ENCODE measurements at places on chromosomes 2 and 18. TPM values are rescaled to one million over a fixed set of nuclear protein-coding genes. Genes with fewer than 3 reads are reported as not detected.

DNA sequence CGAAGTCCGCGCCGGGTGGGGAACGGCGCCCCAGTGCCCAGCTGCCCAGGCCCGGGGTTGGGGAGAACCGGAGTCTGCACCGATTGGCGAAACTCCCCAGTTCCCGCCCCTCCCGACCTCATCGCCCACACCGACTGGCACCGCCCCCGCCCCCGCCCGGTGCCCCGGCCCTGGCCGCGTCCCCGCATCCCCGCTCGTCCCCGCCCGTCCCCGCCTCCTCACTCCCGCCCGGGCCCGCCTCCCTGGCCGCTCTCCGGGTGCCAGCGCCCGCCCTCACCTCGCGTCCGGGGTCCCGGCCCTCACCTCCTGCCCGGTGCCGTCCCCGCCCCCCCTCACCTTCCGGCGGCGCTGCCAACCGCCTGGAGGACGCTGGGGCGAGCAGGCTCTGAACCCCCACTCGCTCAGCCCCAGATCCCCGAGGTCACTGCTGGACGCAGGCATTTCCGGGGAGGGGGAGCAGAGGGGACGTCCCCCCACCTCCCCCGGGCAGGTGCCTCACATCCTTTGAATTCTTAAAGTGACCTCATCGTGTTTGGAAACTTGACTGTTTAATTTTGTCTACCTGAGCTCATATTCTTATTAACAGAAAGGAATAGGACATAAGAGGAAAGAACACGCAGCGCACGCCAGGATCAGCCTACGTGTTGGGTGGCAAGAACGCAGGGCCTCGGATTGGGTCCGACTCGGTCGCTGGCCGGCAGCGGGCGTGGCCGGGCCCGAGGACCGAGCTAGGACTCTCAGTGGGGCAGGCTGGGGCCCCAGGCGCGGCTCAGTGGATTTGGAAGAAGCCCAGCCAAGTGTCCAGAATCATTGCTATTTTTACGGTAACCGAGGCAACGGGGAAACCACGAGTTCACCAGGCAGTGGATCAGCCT, at the start of gene FAM110C:
TSS of gene FAM110C (minus strand) at position 35 of the 875 bp plus-strand sequence. CDS start 120 bp downstream, outside the sequence.
- peak; percentile 93 for DNase-seq

The MC5R gene
- not detected for total RNA-seq

GRCh38 chr2:5589183-5589582, 103.0 kb upstream of the SOX11 start:
- no peak for DNase-seq

- no peak for DNase-seq
Observed at GRCh38 chr2:217101972-217102371, 242.1 kb upstream of the TNP1 start.

GRCh38 chr2:72940786-72941185, 23.5 kb downstream of the EMX1 start:
- no peak for DNase-seq

GRCh38 chr18:37188016-37188791, 359.3 kb downstream of the KIAA1328 start:
- DNase-seq = no peak

- no peak for DNase-seq
Observed at GRCh38 chr18:78995740-78996395, 16.2 kb downstream of the SALL3 start.

The TEX44 gene
- not detected for total RNA-seq

The IL1RN gene
- total RNA-seq = 29.3 TPM

GRCh38 chr2:238684362-238685326, 163.2 kb upstream of the TWIST2 start:
- DNase-seq = peak; percentile 66

DNA sequence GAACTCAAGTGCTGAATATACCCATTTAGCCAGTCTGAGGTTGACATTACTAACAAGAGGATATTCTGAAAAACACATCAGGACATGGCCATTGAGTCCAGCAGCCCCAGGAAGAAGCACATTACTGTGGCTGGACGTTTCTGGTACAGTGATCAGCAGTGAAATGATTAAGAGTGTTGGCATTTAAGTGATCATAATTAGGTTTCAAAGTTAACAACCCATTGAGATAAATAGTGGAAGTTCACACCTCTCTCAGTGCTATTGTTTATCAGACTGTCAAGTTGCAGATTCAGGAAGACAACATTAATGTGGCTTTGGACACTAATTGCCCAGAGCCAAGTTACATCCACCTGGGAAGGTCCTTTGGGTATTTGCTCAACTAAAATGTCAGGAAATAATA, 139.5 kb upstream of the GAREM1 start:
- no peak for DNase-seq

The SPATA3 gene
- not detected for total RNA-seq

DNA sequence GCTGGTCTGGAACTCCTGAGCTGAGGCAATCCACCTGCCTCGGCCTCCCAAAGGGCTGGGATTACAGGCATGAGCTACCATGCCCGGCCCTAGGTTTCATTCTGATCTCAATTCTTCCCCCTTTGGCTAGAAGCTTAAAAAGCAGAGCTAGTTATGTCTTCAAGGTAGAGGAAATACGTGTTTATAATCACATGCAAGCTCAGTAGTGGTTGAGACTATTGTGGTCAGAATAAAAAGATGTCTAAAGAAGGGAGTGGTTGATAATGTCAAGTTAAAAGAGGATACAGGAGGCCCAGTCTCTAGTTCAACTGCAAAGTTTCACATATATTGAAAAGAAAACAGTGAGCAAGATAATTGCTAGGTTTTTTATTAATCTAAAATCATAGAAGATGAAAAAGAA, 807.8 kb upstream of the ACVR2A start:
- DNase-seq = no peak

The CERS6 gene
- 102 TPM for total RNA-seq

- no peak for DNase-seq
Observed at GRCh38 chr2:239160226-239161143, 240.3 kb downstream of the HDAC4 start.

- no peak for DNase-seq
Observed at GRCh38 chr2:190367091-190367490, 23.7 kb downstream of the INPP1 start.

- DNase-seq = no peak
Observed at GRCh38 chr2:121362774-121363173, 77.8 kb upstream of the TFCP2L1 start.

The LYG2 gene
- not detected for total RNA-seq

GRCh38 chr2:230944757-230945372, 19.8 kb upstream of the GPR55 start:
- peak; percentile 20 for DNase-seq

- no peak for DNase-seq
Observed at GRCh38 chr2:167706800-167707199, 540.6 kb downstream of the STK39 start.

DNA sequence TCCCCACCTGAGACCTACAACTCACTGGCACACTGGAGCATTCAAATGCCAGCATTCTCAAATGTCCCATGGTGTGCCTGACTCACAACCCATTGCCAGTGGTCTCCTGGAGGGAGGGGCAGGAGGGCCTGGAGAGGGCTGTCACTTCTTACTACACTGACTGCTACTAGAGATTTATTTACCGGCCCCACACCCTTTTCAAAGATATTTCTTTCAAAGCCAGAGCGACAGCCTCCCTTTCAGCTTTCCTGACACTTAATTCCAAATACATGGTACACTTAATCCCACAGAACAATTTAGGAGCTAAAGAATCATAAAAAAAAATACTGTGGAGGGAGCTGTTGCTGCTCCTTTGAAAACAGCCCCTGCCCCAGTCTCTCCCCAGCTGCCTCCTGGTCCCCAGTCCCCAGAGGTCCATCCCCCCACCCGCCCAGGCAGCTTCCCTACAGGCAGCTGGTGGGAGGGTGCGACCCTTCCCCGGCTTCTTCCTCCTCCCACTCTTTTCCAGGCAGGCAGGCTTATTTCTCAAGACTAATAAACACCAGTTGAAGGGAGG, 129.1 kb upstream of the SMAD2 start:
- peak; percentile 47 for DNase-seq

GRCh38 chr18:13558124-13558523, 168.2 kb downstream of the FAM210A start:
- no peak for DNase-seq

The PCARE gene
- 2.9 TPM for total RNA-seq

GRCh38 chr2:36677996-36678605, 18.4 kb upstream of the VIT start:
- no peak for DNase-seq

DNA sequence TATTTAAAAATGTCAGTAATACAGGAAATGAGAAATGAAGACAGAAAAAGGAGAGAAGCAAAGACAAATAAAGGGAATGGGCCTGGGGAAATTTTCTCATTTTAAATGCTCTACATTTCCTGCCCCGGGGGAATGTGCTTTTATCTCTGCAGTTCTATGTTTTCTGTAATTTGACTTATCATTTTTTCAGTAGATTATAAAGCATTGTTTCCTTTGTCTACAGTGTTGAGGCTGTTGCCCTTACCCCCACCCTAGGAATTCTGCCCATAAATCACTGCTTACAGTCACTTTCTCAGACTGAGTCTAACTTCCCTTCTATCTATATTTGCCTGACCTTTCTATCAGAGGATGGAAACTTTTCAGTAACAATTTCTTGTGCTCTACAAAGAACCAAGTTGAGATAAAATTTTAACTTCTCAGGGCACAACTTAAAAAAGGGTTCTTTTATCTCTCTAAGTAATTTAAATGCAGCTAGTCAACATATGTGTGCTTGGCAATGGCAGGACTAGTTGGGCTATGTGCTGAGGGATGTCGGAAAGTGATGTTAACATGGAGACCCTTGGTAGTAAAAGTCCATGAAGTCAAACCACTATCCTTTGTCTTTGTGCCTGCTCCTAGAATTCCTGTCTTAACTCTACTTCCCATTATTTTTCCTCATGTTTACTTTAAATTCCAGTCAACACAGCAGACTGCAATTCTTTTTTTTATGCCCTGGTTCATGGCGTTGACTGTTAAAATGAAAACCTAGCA, 146.5 kb upstream of the MMADHC start:
- DNase-seq = peak; percentile 73

DNA sequence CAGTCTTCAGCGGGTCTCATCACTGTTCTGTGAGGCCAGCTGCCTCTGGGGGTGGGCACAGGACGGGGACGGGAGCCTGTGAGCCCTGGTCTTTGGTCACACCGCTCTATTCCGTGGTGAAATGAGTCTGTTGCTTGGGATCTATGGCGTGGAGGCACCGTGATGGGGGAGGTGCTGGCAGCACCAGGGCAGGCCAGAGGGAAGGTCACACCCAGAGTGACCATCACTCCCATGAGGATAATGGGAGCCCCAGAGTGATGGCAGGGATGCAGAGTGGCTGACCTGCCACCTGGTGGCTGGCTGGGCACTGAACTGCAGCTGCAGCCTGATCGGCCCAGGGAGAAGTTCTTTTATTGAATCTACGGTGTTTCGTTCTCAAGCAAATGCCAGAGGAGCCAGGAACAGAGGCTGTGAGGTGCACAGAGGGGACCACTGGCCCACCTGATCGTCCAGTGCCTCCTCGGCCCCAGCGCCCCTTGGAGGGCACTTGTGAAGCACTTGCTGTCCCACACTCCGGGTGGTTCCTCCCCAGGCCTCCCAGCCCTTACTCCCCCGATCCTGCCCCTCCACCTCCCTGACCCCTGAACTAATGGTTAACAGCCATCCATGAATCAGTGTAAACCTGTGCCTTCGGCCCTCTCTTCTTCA, 17.9 kb downstream of the KCNIP3 start:
- peak; percentile 74 for DNase-seq

DNA sequence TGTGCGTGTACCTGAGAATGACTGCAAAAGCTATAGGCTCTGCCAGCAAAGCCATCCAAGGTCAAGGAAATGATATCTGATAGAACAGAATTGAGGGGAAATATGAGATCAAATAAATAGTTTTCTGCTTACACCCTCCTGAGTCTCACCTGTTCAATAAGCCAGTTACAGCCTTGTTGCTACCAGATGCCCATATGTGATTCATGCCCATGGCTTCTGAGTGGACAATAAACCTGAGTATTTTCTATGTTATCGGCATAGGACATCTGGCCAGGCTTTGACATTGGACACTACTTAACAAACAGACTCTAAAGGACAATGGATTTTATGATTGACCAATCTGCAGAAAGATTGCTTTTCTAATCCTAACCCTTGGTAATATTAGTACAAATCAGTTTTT, 297.9 kb downstream of the LRATD1 start:
- DNase-seq = no peak

DNA sequence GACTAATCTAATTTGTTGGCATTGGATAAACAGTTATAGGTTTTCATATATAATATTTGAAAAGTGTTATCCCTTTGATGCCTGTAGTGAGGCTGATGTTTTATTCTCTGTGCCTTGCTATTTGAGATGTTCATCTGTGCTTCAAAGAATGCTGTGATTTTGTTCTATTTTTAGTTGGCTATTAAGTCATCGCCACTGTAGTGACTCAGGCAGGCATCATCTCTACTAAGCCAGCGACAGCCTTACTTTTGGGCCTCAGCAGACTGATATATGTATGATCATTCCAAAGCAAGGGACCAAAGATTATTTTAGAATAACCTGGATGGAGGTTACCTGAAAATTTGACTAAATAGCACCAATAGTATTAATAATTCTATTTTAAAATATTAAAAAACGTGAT, 1674.5 kb upstream of the NXPH2 start:
- DNase-seq = peak; percentile 2

The BOLL gene
- total RNA-seq = not detected

DNA sequence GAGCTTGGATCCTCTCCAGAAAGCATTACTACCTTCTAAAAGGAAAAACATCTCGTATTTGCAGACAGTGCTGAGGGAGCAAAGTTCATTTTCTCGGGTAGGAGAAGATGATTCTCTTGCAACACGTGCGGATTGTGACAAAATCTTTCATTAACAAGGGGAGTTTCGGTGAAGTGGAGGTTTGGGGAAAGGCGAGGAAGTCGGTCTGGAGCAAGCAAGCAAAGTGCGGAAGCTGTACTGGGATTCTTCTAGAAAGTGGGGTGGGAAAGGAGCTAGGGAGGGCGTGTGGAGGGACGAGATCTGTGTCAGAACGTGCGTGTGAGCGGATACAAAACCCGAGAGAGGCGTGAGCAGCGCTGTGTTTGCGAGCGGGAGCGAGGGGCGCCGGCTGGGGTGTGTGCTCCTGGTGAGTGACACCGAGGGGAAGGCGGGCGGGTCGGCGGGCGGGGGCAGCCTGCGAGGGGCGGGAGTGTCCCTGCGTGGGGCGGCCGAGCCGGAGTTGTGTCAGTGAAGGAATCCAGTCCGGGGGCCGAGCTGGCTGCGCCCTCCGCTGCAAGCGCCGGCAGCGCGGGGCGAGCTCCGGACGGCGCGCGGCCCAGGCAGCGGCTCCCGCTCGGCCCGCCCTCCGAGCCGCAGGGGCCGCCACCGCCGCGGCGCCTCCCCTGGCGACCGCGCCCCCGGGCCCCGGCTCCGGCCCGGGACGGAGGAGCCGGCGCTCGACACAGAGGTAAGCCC, at the start of gene SPATS2L:
TSS of gene SPATS2L (plus strand) at position 498 of the 735 bp plus-strand sequence. CDS start 82,552 bp downstream, outside the sequence.
- peak; percentile 95 for DNase-seq

GRCh38 chr2:142741764-142742269, 135.6 kb upstream of the KYNU start:
- DNase-seq = no peak

- DNase-seq = peak; percentile 84
Observed at GRCh38 chr2:164840458-164840929, 1.1 kb downstream of the COBLL1 start.

The ANKRD30B gene
- total RNA-seq = not detected

The C2orf72 gene
- 8.1 TPM for total RNA-seq

The PPP1R1C gene
- total RNA-seq = not detected

Measured in stomach (tissue), 19 donors.